ENCODE measurements at places on chromosomes 11 and 22.
A peak's percentile ranks its signal among the peaks of the same experiment; 100 is the strongest.

DNA sequence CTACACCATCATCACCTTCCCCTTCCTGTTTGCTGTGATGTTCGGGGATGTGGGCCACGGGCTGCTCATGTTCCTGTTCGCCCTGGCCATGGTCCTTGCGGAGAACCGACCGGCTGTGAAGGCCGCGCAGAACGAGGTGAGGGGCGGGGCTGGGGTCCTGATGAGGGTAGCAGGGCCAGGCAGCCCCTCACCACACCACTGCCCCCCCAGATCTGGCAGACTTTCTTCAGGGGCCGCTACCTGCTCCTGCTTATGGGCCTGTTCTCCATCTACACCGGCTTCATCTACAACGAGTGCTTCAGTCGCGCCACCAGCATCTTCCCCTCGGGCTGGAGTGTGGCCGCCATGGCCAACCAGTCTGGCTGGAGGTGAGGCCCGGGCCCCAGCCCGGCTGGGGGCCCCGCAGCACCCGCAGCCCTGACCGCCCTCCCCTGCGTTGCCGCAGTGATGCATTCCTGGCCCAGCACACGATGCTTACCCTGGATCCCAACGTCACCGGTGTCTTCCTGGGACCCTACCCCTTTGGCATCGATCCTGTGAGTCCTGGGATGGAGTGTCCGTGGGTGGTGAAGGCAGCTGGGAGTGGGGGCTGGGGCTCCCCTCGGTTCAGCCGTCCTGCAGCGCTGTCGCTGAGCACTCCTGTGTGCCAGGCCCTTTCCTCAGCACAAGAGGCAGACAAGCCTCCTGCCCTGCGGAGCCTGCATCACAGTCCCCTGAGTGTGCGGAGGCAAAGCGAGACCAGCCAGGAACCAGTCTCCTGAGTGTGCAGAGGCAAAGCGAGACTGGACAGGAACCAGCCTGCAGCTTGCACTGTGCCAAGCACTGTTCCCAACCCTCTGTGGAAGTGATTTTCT is 8.8 kb downstream of the TCIRG1 start:
- no peak for DNase-seq

DNA sequence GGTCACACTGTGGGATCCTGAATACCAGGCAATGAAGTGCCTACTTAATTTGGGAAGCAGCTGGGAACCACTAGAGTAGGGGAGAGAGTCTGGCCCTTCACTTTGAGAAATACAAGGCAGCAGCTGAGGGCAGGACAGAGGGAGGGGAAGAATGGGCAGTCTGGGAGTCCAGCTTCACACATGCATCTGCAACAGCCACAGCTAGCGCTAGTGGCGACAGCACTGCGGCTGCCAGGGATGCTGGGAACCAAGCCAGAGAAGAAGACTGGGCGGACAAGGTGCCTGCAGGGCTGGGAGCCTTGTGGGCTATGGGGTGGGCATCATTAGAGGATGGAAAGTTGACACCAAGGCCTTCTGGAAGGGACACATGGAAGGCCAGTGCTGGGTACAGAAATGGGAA is 15.8 kb downstream of the SCUBE2 start:
- DNase-seq: no peak

DNA sequence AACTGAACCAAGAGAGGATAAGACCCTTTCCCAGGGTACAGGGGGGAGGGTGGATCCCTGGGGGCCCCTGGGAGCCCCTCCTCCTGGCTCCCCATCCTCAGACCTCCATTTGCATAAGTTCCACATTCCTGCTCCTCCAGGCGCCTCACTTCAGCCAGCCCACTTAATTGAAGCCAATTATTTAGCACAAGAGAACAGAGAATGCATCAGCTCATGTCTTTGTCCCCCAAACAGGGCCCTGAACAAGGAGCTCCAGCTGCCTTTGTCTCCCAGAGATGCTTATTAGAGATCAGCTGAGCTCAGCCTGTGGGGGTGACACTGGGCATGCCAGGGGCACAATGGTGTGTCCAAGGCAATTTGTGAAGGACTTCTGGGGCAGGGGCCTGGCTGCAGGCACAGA is 89.9 kb upstream of the PRDM11 start:
- DNase-seq: no peak

GRCh38 chr11:25211635-25212254 is 714.9 kb downstream of the LUZP2 start:
- DNase-seq: no peak

- no peak for DNase-seq
Measured at GRCh38 chr11:133500435-133500834, 31.9 kb downstream of the OPCML start.

DNA sequence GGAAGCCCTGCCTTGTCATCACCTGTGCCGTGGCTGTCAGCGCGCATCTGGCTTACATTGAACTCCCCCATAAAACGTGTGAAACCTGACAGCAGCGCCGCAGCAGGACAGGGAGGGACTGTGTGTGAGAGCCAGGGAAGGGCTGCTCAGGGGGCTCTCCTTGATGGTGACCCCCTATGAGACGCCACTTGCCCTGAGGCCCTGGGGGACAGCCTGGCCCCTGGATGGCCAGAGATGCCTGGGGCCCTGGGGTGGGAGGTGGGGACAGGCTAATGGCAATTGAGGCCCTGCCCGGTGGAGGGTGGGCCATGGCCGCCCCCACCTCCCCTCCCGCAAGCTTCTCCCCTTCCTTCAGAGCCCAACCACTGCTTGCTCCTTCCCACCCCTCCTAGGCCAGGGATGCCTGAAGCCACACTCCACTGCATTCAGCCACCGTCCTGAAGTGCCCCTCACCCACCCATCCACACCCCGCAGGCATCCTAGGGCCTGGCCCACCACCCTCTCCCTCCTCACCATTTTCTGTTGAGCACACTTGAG is 35.3 kb upstream of the KCNQ1OT1 start:
- no peak for DNase-seq

DNA sequence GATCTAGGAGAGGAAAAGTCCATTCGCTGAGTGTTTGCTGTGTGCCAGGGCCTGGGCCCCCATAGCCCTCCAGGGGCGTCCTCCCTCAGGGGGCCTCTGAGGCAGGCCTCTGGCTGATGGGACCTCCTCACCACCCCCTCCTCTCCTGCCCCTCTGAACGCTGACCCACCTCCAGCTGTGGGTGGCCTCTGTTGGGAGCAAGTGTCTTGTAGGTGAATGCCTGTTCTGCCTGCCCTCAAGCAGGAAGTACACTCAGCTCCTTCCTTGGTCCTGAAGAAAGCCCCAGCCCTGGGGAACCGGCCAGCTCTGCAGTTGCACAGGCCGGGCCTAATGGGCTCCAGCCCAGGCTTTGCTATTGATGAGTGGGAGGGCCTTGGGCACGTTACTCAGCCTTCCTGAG is 3.5 kb downstream of the MYO7A start:
- DNase-seq: no peak

- DNase-seq: no peak
Measured at GRCh38 chr11:790721-791564, 1.1 kb upstream of the CEND1 start.

GRCh38 chr22:27775758-27776649 is 25.6 kb downstream of the MN1 start:
- no peak for DNase-seq

- DNase-seq: no peak
Measured at GRCh38 chr22:25880524-25880923, 138.5 kb downstream of the MYO18B start.

GRCh38 chr11:118230088-118230487 is 5.3 kb upstream of the JAML start:
- no peak for DNase-seq

DNA sequence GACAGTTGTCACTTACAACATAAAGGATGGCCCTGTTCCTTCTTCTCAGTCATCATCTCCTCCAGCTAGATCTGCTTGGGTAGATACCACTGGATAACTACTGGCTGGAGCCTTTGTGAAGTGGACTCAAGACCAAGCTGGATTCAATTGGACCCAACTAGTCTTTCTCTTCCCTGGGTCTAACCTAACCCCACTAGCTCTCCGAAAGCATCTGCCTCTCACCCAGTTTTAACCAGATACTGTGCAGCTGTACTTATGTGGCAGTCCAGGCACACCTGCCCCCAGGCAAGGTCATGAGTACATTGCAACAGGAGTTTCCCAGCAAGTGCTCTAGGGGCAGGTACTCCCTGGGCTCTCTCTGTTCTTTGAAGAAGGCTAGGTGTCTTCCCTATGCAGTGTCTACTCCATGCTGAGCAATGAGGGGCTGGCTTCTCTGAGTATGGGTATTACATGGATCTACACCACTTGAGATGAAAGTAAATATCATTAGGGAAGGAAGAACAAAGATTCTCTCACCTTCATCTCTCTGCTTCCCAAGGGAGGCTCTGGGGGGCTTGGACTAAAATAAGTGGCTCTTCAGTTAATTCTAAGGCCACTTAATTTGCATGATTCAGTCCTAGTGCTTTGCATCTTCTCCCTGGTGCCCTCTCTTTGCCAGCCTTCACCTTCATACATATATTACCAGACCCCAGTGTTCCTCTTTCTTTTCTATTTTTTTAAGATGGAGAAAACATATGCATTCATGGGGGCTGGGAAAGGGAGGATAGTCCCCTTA is 236.1 kb downstream of the NXPE2 start:
- DNase-seq: no peak

DNA sequence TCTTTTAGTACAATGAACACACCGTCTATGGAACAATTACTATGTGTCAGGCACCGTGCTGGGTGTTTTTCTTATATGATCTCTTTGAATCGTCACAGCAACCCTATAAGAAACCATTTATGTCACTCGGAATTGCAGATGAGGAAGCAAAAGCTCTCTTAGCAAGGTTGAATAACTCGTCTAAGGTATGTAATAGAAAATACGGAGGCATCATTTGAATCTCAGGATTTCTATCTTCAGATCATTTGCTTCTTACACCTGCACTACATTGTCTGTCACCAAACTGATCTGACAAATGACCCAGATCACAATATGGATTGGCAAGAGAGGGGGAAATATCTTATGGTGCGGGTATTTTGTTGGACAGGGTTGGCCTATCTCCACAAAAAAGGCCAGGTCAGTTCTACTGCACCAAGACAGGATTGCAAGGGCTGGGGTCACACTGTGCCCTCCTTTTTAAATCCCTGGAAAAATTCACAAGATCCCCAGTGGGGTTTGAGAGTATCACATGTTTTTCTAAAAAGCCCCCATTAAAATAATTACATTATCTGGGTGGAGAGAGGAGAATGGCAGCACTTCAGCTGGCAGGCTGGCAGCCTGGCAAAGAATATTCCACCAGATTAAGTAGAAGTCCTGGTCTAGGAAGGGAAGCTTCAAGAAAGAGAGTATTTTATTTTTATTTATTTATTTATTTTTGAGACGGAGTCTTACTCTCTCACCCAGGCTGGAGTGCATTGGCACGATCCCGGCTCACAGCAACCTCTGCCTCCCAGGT is 110.7 kb upstream of the CLMP start:
- no peak for DNase-seq

- no peak for DNase-seq
Measured at GRCh38 chr11:100984668-100985067, 144.9 kb downstream of the PGR start.

GRCh38 chr22:41862160-41862529 is 29.2 kb downstream of the SREBF2 start:
- no peak for DNase-seq

DNA sequence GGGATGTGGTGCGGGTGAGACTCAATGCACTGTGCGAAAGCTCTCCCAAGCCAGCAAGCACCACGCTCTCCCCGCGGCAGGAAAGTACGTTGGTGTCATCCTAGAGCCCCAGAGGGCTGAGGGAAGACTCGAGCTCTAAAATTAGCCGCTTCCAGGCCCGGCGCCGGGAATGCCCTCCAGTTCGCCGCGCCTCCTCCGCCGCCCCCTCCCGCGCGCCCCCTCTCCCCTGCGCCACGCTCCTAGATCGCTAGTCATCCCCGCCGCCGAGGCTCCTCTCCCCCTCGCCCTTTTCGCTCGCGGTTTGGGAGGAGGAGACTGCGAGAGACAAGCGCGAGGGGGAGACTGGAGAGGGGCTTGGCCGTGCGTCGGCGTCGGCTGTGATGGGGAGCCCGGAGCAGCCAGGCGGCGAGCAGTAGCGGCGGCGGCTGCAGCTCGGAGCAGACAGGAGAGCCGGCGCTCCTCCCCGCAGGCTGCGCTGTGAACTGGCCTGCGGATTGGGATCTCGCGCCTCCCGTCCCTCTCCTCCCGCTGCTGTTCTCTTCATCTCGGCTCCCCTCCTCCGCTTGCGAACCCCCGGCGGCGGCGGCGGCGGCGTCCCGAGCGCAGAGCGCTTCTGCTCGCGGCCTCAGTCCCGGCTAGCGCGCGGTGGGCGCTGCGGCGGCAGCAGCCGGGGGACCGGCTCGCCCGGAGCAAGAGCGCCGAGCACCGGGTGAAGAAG is at the start of gene FAT3:
Gene FAT3, plus strand, starts transcription at position 412 of the 718 bp plus-strand sequence. CDS start 127,295 bp downstream, outside the sequence.
- DNase-seq: peak; percentile 84

- no peak for DNase-seq
Measured at GRCh38 chr22:23182309-23183060, 2.2 kb downstream of the BCR start.
